ENCODE measurements at places on chromosomes 5 and 9. TPM values are rescaled to one million over a fixed set of nuclear protein-coding genes. Genes with fewer than 3 reads are reported as not detected.

SLC1A1 gene
- total RNA-seq: 32.0 TPM

GABRA6 gene
- not detected for total RNA-seq

GRCh38 chr9:88420227-88420626, 32.0 kb downstream of the SPIN1 start:
- DNase-seq: no peak

ACOT12 gene
- not detected for total RNA-seq

GRCh38 chr9:20396509-20396908, 225.8 kb downstream of the MLLT3 start:
- DNase-seq: no peak

OGN gene
- 17.6 TPM for total RNA-seq

DNA sequence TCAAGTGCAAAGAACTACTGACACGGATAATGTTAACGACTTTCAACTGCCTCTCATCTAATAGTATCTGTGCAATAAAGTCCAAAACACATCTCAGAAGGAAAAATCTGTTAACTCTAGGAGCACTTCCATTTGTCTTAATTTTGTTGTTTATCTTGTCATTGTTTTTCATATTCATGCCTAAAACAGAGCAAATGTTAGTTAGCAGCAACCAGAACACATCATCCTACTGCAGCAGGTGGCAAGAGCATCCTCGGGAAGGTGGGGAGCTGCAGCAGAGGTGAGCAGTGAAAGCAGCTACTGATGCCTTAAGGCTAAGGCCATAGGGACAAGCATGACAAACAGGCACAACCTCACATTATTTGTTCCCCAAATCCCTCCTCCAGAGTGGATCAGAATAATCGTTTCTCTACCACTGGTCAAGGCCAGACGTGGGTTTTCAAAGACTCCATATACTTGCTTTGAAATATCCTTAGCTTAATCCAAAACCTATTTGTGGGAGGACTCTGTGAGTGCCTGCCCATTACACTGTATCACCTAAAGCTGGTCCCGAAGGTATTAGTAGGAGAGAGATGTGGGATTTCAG, 1.0 kb downstream of the HMGCS1 start:
- DNase-seq: no peak

ROR2 gene
- 6.2 TPM for total RNA-seq

DNA sequence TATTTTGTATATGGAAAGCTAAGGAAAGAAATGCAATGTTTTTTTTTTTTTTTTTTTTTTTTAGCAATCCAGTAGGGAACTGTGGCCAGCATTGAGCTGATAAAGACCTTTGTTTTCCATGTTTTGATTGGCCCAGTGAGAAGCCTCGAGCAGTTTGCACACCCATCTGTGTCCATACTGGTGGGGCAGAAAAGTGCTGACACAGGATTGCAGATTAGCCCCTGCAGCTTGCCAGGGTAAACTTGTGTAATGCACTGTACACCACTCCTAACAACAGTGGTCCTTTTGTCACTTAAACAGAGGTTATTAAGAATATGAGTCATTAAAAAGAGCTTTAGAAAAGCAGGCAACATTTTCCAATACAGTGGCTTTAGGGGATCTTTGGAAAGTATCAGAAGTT, 132.8 kb upstream of the CDKN2B start:
- DNase-seq: no peak

DNA sequence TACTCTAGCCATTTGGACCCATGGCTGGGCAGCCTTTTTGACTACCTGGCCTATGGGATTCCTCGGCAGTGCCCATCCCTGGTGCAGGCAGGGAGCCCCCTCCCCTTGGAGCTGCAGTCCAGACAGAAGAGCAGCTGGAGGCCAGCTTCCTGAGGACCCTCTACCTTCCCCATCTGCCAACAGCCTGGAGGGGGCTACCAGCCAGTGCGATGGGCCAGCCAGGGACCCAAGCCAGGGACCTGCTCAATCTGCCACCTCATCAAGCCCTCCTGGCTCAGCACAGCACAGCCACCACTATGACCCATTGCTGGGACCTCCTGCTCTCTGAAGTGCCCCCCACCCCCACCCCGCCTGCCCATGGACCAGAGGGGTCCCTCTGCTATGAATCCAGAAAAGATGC, 22.6 kb upstream of the TDRD7 start:
- no peak for DNase-seq

SLC34A3 gene
- not detected for total RNA-seq

GABRP gene
- total RNA-seq: 0.27 TPM

GRCh38 chr5:62340392-62340791, 34.4 kb downstream of the KIF2A start:
- DNase-seq: no peak
